ENCODE measurements at places on chromosomes 16 and 17. TPM values are rescaled to one million over a fixed set of nuclear protein-coding genes. Genes with fewer than 3 reads are reported as not detected.

DNA sequence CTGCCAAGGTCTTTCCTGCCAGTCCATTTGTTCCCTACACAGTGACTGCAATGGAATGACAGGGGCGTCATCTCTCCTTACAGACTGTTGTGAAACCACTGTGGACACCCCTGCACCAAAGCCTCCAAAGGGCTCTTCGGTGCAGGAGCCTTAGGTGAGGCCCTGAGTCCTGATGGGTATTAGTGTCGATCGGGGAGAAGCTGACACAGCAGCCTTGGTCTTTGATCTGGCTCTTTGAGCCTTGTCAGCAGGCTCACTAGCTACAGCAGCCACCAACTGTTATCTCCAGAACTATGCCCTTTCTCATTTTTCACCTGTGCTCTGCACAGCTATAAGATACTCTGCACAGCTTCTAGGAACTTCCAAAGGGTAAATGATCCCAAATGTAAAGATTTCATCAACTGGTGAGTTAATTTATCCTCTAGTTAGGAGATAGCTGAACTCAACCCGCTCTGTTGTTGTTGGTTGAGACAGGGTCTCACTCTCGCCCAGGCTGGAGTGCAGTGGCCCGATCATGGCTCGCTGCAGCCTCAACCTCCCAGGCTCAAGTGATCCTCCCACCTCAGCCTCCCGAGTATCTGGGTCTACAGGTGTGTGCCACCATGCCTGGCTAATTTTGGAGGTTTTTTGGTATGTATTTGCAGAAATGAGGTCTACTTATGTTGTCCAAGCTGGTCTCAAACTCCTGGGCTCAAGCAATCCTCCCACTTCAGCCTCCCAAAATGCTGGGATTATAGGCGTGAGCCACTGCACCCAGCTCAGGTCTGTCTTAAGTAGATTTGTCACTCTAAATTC is 19.7 kb downstream of the G6PC1 start:
- DNase-seq, result peak; percentile 63

GRCh38 chr16:2033057-2033908 is 6.6 kb downstream of the NHERF2 start:
- DNase-seq, result peak; percentile 53

- DNase-seq, result no peak
Measured at GRCh38 chr17:36994438-36994837, 45.7 kb downstream of the AATF start.

- DNase-seq, result no peak
Measured at GRCh38 chr16:84434800-84435199, 66.5 kb downstream of the ATP2C2 start.

DNA sequence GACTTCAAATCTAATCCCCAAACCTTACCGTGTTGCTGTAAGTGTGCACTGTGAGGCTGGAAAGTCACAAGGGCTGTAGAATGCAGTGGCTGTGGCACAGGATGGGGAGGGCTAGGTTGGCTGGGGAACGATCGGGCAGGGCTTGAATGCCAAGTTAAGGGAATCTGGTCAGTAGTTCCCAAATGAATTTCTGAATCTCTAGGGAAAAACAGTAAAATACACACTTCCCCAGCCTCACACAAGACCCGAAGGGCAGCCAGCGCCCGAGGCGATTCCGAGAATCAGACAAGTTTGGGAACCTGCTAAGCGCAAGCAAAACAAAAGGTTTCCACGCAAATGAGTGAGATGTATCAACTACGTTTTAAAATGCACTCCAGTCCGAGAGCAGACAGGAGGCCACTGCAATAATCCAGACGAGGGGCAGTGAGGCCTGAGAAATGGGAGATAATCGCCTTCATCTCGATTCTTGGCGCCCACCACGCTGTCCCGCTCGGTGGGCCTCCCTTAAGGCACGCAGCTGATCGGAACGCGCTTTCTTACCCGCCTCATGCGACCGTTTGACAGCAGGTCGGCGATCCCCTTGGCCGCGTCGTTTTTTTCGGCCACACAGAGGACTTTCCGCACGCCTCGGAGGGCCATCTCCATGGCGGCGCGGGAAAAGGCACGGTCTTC is 599 bp downstream of the TOP3A start:
- no peak for DNase-seq

GRCh38 chr16:87404764-87405625 is 12.9 kb downstream of the MAP1LC3B start:
- no peak for DNase-seq

GRCh38 chr16:4623593-4623992 is 1.0 kb upstream of the MGRN1 start:
- DNase-seq, result no peak

DNA sequence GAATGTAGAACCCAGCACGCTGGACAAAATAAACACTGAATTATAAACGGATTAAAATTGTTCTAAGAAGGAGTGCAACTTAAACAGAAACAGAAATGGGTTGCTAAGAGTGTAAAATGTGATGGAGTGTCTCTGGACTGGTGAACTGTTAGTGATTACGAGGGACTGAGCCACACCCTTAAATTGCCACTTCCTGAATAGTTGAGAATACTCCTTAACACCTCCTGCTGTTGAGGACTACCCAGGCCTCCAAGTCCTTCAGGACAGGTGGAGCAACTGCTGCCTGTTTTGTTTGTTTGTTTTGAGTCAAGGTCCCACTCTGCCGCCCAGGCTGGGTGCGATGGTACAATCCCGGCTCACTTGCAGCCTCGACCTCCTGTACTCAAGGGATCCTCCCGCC is 25.8 kb upstream of the IRF8 start:
- DNase-seq, result no peak

DNA sequence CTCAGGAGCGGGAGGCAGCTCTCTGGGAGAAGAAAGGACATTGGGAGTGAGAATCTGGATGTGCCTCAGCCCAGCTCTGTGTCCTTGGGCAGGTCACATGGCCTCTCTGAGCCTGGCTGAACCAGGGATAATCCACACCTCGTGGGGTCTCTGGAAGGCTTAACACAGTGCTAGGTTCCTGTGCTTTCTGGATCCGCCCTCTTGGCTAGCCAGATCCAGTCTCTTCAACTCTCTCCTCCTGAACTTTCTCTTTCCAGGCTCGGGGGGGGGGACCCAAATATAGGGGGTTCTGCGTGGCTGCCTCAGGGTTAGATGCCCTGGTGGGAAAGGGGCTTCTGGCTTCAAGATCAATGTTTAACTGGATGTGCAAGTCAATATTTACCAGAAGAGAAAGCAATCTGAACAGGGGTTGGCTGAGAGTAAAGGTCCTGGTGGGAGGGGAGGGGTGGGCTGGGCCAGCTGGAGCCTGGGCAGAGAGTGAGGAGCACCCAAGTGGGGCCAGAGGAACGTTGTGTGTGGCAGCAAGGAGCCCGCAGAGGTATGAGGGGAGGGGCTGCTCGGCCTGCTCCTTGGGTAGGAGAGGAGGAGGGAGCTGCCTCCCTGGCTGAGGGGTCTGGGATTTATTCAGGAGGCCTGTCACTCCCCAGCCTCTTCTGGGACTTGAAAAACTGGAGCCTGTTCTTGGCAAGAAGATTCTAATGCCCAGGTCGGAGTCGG is at the start of gene SERPINF2:
SERPINF2 (plus strand) TSS at position 501 of the 717 bp plus-strand sequence. CDS start 2,125 bp downstream, outside the sequence.
- peak; percentile 93 for DNase-seq

GRCh38 chr16:79110953-79111352 is 489.6 kb downstream of the MAF start:
- no peak for DNase-seq

- DNase-seq, result no peak
Measured at GRCh38 chr17:50347117-50347893, 1.4 kb downstream of the XYLT2 start.

GRCh38 chr16:10708969-10709368 is 14.2 kb upstream of the TEKT5 start:
- DNase-seq, result no peak

DNA sequence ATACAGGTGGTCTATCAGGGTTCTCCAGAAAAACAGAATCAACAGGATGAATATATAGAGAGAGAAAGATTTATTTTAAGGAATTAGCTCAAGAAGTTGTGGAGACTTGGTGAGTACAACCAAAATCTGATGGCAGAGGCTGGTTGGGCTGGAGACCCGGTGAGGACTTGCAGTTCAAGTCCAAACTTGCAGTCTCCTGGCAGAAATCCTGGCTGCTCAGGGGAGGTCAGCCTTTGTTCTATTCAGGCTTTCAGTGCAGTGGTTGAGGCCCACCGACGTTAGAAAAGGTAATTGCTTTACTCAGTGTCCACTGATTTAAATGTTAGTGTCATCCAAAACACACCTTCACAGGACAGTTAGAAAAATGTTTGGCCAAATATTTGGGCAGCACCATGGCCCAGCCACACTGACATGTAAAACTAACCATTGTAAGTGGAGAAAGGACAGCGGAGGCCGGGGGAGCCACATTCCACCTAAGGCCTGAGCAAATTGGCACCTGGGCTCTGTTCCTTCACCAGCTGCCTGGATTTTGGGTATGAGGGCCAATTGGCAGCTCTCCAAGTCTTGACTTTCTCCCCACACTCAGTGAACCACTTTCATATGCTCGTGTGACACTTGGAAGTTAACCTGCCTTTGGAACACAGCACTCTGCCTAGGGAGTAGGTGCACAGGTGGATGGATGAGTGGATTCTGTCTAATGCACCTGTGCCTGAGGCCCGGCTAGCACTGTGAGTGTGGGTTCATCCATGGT is 54.7 kb downstream of the CACNG5 start:
- no peak for DNase-seq

GRCh38 chr16:11283820-11284248 is 2.7 kb upstream of the PRM1 start:
- peak; percentile 69 for DNase-seq

DNA sequence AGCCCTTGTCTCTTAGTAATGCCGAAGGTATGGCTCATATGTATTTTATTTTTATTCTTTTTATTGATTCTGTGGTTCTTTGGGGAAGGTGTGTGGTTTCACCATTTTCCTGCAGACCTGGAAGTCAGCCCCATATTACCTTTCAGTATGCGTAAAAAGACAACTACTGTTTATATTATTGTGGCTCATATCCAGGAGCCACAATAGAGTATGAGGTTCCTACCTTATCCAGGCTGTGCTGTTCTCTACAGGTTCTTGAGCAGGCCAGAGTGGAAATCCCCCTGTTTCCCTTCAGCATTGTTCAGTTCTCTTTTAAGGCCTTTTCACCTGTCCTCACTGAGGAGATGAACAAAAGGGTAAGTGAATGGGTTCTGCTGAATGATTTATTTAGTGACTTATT is 33.2 kb downstream of the REXO5 start:
- no peak for DNase-seq

DNA sequence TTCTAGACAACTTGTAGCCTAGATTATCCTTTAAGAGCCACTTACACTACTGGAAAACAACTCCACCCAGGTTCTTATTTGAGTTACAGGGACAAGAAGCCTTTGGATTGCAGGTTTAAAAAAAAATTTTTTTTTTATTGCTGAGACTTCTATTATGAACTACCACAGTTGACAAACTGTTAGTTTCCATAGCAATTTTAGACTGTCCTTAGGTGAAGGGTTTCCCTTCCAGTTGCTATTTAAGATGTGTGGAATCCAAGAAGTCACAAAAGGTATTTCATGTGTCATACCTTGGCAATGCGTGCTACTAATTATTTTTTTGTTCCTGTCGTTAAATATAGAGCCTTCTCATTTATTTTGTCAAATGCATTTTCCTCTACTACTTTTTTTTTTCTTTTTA is 253.2 kb downstream of the PRKCA start:
- DNase-seq, result no peak

GRCh38 chr16:69410219-69410990 is 14.0 kb upstream of the CYB5B start:
- no peak for DNase-seq

GRCh38 chr16:49684696-49685095 is 171.2 kb downstream of the ZNF423 start:
- DNase-seq, result no peak

KIFC3 gene
- 45.3 TPM for total RNA-seq

KCNH6 gene
- 0.18 TPM for total RNA-seq

CORO1A gene
- 5.4 TPM for total RNA-seq

NMRAL1 gene
- total RNA-seq, result 33.1 TPM

GGT6 gene
- total RNA-seq, result 0.80 TPM

RUNDC3A gene
- total RNA-seq, result not detected

TBX21 gene
- not detected for total RNA-seq

MAPT gene
- total RNA-seq, result 2.1 TPM

KCNJ16 gene
- total RNA-seq, result not detected

MYH1 gene
- not detected for total RNA-seq
